ENCODE measurements at places on chromosomes 1 and 21.
A peak's percentile ranks its signal among the peaks of the same experiment; 100 is the strongest.

GRCh38 chr1:36284061-36284460, 22.1 kb upstream of the SH3D21 start:
- no peak for DNase-seq

DNA sequence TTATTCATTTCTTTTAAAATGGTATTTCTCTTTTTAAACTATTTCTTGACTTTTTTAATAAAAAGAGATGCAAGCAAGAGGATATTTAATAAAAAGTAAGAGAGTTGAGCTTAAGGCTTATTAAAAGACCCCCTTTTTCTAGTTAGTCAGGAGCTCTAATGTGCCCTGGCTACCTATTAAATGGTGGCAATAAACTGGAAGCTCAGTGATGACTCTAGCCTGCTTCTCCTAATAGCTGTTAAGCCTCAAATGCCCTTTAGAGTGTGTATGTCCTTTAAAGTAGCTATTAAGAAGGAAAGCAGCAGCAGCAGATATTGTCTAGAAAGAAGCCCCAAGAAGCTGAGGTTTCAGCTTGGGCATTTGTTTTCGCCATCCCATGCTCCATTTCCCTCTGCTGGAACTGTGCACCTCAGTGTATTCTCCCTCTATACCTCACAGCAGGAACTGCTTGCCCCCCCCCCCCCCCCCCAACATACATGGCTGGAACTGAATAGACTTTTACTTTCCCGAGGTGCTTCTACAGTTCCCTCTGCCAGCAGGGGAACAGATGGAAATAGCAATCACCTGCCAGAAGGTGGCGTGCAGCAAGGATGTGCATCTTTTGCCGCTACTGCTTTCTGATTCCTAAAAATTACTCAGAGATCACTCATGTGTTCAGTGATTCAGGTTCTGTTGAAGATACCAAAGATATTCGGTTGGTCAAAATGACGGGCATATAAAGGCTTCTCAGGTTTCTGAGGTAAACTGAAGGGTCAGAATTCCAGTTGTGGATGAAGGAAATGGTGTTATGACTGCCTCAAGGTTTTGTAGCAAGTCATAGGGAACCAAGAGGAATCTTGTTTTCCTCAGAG, 2.5 kb downstream of the RGS4 start:
- DNase-seq, result peak; percentile 39

GRCh38 chr1:197842646-197843045, 59.8 kb upstream of the C1orf53 start:
- no peak for DNase-seq

DNA sequence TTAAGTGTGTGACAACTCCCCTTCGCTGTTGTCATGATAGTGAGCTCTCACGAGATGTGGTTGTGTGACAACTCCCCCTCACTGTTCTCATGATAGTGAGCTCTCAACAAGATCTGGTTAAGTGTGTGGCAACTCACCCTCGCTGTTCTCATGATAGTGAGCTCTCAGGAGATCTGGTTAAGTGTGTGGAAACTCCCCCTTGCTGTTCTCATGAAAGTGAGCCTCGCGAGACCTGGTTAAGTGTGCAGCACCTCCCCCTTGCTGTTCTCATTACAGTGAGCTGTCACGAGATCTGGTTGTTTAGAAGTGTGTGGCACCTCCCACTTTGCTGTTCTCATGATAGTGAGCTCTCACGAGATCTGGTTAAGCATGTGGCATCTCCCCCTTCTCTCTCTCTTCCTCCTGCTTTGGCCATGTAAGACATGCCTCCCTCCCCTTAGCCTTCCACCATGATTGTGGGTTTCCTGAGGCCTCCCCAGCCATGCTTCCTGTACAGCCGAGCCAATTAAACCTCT, 25.1 kb upstream of the LSS start:
- DNase-seq, result peak; percentile 68

- no peak for DNase-seq
Observed at GRCh38 chr21:33734291-33734690, 92.0 kb downstream of the ITSN1 start.

DNA sequence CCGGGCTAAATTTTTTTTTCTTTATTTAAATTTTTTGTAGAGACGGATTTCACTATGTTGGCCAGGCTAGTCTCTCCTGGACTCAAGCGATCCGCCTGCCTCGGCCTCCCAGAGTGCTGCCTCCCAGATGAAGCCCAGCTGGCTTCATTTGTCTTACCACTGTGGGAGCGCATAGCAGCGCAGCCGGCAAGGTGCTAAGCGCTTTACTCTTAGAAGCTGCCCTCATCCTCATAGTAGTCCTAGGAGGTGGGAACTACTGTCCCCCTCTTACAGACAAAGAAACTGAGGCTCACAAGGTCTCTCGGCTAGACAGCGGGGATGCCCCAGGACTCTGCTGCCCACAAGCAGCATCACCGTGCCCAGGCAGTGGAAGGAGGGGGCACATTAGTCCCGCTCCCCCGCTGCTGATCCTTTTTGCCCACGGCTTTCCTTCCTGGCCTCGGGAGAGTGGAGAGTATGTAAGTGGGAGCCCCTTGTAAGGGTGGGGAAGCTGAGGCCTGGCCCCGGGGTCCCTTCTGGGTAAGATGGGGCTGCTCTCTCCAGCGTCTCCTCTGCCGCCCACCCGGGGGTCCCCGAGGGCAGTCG, 726 bp downstream of the TMEM54 start:
- no peak for DNase-seq

DNA sequence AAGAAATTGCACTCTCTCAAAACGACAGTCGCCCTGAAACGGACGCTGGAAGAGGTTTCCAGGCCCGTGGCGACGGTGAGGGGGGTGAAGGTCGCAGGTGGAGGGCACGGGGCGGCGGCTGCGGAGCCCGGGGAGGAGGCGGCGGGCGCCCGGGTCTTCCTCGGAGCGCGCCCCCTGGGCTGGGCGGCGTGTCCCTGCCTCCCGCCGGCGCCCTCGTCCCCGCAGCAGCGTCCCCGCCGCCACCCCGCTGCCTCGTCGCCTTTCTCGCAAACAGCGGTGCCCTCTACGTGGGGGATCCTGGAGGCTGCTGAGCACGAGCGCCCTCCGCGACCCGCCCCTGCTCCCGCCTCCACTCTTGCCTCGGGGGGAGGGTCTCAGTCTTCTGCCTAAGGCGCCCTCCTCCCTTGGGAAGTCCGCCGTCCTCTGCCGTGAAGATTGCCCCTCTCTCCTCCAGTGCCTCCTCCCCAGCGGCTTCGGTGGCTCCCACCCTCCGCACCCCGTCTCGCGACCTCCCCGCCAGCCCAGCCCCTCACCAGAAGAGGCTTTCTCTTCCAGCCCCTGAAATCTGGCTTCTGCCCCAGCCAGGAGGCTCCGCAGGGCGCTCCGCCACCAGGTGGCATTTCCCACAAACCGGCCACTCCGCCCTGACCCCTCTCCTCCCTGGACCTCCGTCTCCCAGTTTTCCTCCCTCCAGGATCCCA, 227.4 kb downstream of the SDCCAG8 start:
- DNase-seq, result no peak

GRCh38 chr1:84956097-84956496, 40.8 kb downstream of the MCOLN2 start:
- no peak for DNase-seq

- no peak for DNase-seq
Observed at GRCh38 chr21:46411236-46411635, 47.5 kb upstream of the DIP2A start.

DNA sequence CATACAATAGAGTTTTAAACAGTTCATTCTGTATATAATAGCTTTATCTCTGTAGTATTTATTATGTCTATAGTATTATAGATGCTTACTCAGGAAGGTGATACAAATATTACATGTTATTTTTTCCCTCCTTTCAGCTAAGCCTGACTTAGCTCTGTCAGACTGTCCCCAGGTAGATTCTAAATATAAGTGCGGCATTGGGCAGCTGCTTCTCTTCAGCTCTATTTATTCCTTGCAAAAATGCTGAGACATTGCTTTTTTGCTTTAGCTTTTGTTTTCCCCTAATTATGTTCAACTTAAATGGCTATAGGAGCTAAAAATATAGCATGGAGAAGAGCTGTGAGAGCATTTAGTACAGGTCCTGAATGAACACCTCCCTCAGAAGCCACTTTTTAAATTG, 203.2 kb upstream of the BEND5 start:
- DNase-seq, result no peak

- DNase-seq, result no peak
Observed at GRCh38 chr1:216153130-216153529, 270.1 kb downstream of the USH2A start.

GRCh38 chr1:91501523-91501851, 836 bp downstream of the CDC7 start:
- no peak for DNase-seq

DNA sequence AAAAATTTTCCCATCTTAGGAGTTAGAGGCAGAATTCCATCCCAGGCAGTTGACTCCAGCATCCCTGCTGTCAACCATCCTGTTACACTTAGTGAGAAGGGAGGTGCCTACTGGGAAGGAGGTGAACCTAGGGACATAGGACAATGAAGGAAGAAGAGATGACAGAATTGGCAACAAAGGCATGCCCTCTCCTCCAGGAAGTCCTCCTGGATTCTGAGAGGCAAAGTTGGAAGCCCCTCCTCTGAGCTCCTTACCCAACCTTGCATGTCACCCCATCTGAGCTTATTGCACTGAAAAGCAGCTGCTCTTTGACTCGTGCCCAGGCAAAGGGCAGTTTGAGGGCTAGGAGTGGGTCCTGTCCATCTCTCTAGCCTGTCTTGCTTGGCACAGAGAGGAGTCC, 66.9 kb downstream of the PAX7 start:
- DNase-seq, result no peak

- no peak for DNase-seq
Observed at GRCh38 chr1:31421371-31422040, 8.5 kb downstream of the SERINC2 start.

DNA sequence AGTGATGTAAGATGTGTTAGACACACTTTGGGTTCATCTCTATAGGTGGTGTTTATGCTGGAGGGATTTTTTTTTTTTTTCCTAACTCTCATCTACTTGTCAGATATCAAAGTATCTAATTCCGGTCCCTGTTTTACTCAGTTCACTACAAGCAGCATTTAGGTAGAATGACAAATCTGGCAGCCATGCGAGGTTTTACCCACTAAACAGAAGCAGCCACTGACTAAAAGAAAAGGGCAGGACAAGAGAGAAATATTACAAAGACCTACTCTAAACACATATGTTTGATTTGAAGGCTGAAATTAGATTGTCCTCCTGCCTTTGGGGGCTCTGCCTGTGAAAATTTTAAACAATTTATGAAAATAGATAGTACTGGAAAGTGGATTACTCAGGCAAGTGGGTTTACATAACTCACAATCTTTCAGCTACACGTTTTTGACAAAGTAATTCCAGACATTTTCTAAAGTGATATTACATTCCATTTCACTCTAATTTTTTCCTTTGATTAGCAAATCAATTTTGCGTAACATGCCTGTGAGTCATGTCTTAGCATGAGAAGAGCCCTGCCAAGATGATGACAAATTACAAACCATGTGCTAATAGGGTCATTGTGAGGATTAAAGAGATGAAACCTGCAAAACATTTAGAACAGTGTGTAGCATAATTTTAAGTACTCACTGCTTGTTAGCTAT, 172.6 kb downstream of the PLA2G4A start:
- peak; percentile 71 for DNase-seq

- no peak for DNase-seq
Observed at GRCh38 chr1:37655274-37655673, 20.6 kb upstream of the RSPO1 start.

- DNase-seq, result no peak
Observed at GRCh38 chr1:168691541-168691940, 37.5 kb downstream of the DPT start.

- no peak for DNase-seq
Observed at GRCh38 chr1:5423109-5423508, 569.1 kb downstream of the NPHP4 start.

DNA sequence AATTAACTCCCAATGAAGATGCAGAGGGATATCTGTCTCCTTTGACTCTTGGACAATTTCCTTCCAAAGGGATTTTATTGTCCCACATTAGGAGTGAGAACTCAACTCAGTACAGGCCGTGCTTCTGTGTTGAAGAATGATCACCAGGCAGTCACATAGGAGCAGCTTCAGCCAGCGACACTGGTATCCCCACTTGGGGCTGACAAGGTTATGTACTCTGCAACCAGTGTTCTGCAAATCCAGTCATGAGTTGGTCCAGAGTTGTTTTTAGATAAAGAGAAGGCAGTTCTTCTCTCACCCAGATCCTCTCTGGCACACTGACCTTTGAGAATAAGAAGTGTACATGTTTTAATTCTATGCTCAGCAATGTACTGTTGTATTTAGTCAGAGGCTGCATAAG, 415.8 kb downstream of the SETD4 start:
- DNase-seq, result no peak

- DNase-seq, result no peak
Observed at GRCh38 chr21:39750670-39751069, 5.7 kb downstream of the IGSF5 start.

DNA sequence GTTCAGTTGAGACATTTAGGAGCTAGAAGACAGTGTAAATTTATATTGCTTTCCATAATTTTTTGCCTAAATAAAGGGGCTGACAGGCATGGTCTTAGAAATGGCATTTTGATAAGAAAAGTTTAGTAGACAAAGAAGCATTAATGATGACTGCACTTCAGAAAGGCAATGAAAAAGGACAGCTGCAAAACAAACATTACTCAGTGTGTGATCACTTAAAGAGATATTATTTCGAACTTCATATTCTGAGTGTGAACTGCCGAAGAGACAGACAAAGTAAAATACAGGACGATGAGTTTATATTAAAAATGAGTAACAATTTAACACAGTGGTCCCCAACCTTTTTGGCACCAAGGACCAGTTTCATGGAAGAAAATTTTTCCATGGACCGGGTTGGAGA, 243.1 kb downstream of the DPYD start:
- DNase-seq, result no peak

DNA sequence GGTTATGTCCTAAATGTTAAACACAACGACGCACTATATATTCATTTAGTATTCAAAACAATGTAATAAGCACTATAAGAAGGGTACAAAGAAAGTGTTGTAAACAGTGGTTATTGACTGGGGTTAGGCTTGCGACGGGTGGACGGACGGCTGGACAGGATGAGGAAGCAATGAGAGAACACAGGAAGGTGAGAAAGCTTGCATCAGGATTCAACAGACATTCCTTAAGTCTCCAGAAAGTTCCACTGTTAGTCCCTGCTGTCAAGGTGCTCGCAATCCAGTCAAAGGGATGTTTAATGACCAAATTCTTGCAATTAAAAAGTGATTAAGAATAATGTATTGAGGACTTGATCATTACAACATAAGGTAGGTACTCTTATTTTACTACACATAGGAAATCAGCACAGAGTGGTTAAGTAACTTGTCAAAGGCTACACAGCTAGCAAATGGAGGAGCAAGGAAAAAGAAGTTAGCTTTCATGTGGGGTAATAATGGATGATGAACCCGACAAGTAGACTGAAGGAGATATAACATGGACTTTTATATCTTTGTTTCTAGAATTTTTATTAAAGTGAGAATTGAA, 994 bp upstream of the ACBD6 start:
- no peak for DNase-seq

- no peak for DNase-seq
Observed at GRCh38 chr21:37886120-37886519, 30.1 kb downstream of the KCNJ6 start.

DNA sequence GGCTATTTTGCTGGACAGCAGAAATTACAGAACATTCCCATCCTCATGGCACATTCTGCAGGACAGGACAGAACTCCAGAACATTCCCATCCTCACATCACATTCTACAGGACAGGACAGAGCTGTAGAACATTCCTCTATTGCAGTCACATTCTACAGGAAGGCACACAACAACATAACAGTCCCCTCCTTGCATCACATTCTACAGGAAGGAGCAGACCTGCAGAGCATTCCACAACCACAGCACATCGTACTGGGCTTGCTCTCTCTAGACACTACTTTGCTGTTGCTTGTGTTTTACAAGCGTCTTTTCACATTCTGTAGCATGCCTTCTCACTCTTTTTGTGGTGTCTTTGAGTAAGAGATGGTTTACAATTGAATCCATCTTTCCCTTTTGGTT, 26.8 kb upstream of the ABCB10 start:
- no peak for DNase-seq

GRCh38 chr1:1625824-1626206, 6.2 kb upstream of the MMP23B start:
- DNase-seq, result no peak

All from foreskin melanocyte (primary cell).